ENCODE measurements at places on chromosomes 12 and 14.

DNA sequence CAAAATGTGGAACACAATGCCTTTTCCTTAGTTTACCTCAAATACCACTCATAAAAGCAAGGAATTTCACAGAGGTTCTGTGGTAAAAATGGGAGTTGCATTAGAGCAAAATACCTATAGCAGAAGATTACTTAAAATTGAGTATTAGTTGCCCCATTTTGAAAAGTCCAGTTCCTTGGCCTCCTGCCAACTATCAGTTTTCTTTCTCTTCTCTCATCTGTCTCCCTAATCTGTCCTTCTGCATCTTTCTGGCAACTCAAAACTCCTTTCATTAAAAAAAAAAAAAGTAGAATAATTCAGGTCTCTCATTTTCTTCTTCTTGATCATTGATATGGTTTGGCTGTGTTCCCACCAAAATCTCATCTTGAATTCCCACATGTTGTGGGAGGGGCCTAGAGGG is 127.3 kb downstream of the ATP23 start:
- no peak for DNase-seq

- no peak for DNase-seq
Measured at GRCh38 chr14:72262771-72263170, 330.5 kb downstream of the RGS6 start.

- peak; percentile 32 for DNase-seq
Measured at GRCh38 chr14:103709814-103710213, 5.4 kb downstream of the XRCC3 start.

DNA sequence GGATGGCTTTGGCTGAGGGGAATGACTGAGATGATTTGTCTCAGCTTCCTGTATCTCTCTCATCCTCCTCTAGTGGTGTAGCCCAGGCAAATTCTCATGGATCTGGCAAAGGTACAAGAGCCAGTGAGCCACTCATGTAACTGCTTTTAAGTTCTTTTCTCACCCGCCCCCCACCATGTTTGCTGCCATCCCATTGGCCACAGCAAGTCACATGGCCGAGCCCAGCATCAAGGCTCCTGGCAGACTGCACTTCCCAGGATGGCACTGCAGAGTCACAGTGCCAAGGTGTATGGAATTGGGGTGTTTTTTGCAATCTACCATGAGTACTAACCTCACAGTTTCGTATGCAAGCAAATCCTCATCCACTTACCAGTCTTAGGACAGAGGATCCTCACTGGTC is 50.9 kb downstream of the CHST11 start:
- DNase-seq: no peak

DNA sequence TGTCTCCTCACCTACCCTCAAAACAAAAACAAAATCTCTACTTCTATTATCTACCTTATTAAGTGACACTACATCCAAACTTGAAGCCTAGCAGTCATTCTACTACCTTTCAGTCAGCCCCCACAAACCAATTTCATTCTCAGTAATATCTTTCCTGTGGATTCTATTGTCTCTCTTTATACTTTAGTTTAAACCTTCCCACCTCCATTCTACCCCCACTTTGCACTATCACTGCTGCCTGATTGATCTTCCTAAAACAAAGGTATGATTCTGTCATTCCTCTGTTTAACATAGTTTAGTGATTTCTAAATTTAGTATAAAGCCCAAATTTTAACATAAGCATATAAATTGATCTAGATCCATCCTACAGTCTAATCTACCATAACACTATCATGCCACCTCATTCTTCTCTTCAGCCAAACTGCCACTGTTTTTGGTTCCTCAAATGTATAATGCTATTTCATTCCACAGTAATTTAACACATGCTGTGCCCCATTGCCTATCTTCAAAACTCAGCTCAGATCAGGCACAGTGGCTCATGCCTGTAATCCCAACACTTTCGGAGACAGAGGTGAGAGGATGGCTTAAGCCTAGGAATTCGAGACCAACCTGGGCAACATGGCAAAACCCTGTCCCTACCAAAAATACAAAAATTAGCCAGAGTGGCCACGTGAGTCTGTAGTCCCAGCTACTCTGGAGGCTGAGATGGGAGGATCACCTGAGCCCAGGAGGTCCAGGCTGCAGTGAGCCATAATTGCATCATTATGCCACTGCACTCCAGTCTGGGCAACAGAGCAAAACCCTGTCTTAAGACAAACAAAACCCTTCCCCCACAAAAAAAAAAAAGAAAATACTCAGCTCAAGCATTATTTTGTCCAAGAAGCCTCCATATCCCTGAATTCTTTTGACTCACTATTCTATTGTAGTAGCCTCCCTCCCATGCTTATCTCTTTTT is 3.1 kb upstream of the STRN3 start:
- DNase-seq: no peak

DNA sequence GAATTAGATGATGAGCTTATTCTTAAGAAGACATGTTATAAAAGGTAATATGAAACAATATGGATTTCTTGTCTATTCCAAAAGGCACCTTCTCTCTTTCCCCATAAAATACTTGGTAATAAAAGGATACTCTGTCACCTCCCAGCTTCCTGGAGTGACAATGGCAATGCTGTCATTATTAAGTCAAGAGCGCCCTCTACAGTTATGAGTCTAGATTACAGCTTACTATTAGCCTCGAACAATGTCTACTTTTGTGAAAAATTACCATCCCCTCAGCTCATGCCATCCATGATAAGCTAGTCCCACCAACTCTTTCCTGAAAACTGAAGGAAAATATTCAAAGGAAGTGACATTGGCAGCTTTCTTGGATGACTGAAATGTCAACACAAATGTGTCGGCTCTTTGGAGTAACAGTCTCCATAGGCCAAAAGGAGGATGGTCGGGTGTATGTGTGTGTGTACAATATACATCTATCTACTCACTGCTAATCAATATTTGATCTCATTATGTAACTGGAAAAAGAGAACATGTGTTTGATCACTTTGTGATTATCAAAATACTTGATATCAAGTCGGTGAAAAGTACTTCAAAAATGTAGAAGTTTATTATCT is 48.7 kb upstream of the CDKN3 start:
- no peak for DNase-seq

- DNase-seq: no peak
Measured at GRCh38 chr12:46438719-46439319, 66.2 kb upstream of the SLC38A2 start.

- peak; percentile 48 for DNase-seq
Measured at GRCh38 chr14:60508707-60509437, at the start of gene SIX6. Gene SIX6 (plus strand): TSS chr14:60509146. CDS start chr14:60509399, 253 bp downstream.

DNA sequence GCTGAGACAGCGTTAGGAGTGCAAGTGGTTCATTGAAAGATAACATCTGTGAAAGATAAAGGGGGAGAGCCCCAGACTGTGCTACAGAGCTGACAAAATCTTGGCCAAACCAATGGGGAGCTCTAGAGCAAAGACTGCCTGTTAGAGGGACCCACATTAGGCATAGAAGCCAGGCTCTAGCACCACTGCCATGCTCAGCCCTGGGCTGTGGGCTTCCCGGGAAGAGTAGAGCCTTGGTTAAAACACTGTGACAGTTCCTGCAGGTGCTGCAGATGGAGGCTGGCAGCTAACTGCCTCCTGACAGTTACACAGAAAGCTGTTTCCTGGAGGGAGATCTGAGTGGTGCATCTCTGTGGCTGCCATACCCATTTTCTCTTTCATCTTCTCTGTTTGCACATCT is 23.0 kb downstream of the TSHR start:
- no peak for DNase-seq

GRCh38 chr12:40261937-40262336 is 37.1 kb downstream of the LRRK2 start:
- DNase-seq: no peak

- DNase-seq: peak; percentile 38
Measured at GRCh38 chr14:105999361-106000028, 473.1 kb downstream of the TMEM121 start.

GRCh38 chr14:56057767-56058166 is 60.4 kb upstream of the PELI2 start:
- DNase-seq: no peak

DNA sequence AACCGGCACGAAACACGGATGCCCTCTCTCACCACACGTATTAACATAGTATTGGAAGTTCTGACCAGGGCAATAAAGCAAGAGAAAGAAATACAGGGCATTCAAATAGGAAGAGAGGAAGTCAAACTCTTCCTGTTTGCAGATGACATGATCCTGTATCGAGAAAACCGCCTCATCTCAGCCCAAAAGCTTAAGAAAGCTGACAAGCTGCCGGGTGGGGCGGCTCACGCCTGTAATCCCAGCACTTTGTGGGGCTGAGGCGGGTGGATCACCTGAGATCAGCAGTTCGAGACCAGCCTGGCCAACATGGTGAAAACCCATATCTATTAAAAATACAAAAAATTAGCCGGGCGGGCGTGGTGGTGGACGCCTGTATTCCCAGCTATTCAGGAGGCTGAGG is 17.7 kb downstream of the OR6S1 start:
- DNase-seq: no peak

DNA sequence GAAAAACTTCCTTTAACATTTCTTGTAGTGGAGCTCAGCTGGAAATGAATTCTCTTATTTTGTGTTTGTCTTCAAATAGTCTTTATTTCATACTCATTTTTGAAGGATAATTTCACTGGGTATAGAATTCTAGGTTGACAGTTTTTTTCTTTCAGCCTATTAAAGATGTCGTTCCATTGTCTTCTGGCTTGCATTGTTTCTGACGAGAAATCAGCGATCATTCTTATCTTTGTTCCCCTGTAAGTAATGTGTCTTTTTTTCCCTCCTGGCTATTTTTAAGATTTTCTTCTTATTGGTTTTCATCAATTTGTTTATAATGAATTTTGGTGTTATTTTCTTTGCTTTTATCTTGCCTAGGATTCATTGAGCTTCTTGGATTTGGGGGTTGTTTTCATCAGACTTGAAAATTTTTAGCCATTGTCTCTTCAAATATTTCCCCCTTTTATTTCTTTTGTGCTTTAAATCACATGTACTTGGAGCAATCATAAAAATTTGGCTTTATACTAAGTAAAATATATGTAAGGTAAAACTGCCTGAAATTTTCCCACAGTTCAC is 89.4 kb downstream of the UNC79 start:
- DNase-seq: no peak

- DNase-seq: no peak
Measured at GRCh38 chr12:71645268-71645667, 18.4 kb downstream of the ZFC3H1 start.

DNA sequence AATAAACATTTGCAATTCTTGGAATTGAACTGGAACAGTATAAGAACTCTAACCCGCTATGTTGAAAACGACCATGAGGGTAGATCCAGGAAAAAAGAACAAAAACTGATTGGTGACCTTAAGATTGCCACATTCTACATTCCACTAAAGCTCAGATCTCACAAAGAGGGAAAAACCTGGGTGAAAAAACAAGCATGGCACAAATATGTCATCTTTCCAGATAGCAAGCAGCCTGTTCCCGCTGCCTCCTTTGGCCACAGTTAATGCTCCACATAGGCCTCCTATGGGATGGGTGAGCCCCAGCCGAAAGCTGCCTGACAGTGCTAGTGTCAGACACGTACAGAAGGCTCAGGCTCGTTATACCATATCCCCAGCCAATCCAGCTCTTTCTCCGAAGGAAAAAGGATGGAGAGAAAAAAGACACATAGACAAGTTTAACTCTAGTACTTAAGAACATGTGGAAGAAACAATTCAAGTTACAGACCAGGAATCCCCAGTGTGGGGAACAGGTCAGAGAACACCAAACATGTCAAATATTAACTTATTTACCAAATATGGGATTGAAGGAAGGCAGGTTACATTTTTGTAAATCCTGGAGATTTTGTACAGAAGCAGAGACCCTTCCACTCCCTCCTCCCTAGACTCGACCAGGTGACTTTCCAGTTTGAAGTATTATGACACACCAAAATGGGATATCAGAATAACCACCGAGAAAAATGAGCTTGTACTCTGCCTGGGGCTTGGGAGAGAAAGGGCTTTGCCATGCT is 14.7 kb downstream of the LETMD1 start:
- DNase-seq: no peak

Data from right cardiac atrium (tissue), 5 donors.